Renal cortical epithelial cell (primary cell): ENCODE measurements at places on chromosomes 7 and 10.

DNA sequence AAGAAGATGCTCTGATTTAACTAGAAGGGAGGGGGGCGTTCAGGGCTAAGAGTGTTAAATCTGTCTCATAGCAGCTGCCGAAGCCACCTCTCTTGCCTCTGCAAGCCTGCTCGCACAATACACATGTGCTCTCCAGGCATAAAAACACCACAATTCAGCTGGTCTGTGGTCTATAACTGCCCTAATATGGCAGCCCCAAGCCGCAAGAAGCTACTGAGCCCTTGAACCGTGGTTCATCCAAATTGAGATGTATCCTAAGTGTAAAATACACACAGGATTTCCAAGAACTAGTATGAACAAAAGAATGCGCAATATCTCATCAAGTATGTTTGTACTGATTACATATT is 70.8 kb upstream of the FGFR2 start:
- DNase-seq, result no peak

GRCh38 chr10:107011105-107011504 is 153.4 kb downstream of the SORCS1 start:
- no peak for DNase-seq

GRCh38 chr10:29269486-29269885 is 19.4 kb upstream of the LYZL1 start:
- DNase-seq, result no peak

DNA sequence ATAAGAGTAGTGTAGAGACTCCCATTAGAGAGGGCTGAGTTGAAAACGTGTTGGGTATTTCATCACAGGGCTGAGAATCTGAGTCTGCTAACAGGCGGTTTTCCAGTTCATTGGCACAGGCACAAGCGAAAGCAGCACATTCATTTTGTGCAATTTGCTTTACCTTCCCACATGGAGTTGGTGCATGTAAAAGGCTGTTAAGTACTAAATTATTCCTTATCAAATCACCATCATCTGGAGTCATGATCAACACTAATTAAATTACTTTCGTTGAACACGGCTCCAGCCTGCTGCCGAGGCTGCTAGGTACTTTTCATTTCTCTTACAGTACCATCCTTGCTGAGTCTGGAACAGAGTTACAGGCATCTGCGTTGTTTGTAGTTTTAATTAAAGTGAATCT is 43.8 kb downstream of the ETV1 start:
- DNase-seq, result peak; percentile 84

GRCh38 chr10:120480065-120480600 is 23.1 kb downstream of the PLPP4 start:
- peak; percentile 47 for DNase-seq

GRCh38 chr10:37684765-37685164 is 172.6 kb downstream of the ZNF248 start:
- DNase-seq, result no peak

GRCh38 chr7:124422081-124422480 is 343.5 kb downstream of the GPR37 start:
- no peak for DNase-seq

GRCh38 chr10:6721480-6721879 is 141.4 kb upstream of the PRKCQ start:
- peak; percentile 93 for DNase-seq

DNA sequence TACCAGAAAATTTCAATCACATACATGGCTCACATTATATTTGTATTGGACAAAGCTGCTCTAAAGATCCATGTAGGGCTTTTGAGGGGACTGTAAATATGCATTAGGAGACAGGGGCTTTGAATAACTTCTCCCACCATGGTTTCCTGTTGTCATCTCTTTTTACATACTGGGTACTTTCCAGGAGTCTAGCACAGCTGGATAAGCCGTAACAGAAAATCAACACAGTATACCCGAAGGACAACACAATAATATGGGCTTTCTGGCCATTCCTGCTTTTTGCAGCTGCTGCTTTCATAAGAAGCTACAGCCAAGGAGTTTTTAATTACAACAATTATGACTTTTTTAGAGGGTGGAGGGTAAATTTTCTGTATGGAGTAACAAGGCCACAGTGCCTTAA is 63.4 kb upstream of the SRPK2 start:
- DNase-seq, result no peak

GRCh38 chr10:123009105-123009820 is 457 bp downstream of the ACADSB start:
- DNase-seq, result no peak

- DNase-seq, result no peak
Measured at GRCh38 chr10:38047666-38048065, 37.2 kb downstream of the ZNF33A start.

GRCh38 chr10:42850931-42851330 is 68.3 kb downstream of the BMS1 start:
- no peak for DNase-seq

DNA sequence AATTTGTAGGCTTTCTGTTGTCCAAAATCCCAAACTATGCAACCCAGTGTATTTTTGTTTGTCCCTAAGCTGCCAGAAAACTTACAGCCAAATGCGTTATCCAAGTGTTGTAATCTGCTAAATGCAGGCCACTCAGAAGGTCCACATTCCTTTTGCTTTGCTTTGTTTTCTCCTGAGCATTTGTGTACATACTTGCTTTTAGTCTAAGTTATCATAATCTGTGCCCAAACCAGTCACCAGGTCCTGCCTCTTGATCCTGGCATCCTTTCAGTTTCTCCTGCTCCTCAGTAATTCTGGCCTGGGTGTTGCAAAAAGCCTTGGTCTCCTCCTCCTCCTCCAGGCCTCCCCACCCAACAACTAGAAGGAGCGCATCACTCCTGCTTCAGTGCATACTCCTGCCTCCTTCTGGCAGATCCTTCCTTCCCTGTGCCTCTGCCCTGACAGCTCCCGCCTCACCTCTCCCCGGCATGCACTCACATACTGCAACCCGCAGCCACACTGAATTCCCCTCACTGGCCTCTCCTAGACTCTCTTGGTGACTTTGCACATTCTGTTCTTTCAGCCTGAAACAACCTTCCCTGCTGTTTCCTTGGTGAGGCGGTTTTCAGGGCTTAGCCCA is 2.3 kb downstream of the DENND2A start:
- DNase-seq, result no peak

DNA sequence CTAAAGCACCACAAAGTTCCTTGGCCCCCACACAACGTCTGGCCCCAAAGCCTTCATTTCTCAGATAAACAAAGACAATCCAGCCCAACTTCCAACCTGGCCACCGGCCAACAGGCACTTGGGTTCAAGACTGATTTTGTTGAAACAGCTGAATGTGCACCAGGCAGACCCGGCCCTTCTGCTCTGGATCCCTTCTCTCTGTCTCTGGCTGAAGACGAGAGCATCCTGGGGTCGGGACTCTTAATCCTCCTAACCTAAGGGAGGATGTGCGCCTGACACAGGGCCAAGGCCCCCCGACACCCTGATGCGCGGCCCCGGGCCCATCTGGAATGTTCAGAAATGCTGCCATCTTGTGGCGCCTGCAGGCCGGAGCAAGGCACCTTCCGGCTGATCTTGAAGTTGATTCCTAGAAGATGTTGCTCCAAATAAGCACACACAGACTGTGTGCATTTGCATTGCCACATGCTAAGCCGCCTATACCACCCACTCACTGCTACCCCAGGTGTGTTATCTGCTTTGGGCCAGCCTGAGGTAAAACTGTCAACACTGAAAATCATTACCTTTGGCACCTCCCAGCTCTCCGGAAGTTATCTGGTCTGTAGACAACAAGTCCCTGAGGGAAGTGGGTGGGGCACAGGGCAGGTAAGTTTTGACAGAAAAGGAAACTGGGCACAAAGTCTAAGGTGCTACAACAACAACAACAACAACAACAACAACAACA is 98.4 kb upstream of the HABP2 start:
- DNase-seq, result peak; percentile 21

- DNase-seq, result peak; percentile 91
Measured at GRCh38 chr10:103849880-103850571, 5.3 kb downstream of the SH3PXD2A start.

DNA sequence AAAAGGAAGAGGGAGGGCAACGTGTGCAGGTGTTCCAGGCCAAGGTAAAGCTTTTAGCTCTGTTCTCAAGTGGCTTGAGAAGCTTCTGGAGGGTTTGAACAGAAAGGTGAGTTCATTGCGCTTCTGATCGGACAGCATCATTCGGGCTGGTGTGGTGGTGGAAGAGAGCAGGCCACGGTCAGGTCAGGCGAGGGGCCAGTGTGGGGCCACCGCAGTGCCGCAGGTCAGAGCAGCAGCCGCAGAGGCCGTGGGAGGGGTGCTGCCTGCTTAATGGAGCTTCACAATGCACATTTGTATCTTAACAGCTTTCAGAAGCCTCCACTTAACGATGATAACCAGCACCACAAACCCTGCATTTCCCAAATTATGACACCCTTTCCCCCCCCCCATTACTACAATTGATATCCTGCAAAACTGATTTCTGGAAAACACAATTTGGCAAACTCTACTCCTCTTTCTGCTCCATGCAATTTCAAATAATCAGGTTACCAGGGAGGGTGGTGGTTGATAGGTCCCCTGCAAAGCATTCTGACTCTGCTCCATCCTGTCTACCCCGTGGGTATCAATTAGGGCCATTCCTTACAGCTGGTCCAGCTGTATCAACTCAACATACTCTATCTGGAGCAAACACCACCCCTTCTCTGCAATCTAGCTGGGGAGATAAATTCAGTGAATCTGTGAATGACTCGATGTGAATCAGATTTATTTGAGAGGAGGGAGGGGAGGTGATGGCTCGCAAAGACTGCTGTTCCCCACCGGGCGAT is 162.9 kb downstream of the ACTR3B start:
- DNase-seq, result no peak

GRCh38 chr7:148527717-148528168 is 62.8 kb upstream of the C7orf33 start:
- peak; percentile 79 for DNase-seq

DNA sequence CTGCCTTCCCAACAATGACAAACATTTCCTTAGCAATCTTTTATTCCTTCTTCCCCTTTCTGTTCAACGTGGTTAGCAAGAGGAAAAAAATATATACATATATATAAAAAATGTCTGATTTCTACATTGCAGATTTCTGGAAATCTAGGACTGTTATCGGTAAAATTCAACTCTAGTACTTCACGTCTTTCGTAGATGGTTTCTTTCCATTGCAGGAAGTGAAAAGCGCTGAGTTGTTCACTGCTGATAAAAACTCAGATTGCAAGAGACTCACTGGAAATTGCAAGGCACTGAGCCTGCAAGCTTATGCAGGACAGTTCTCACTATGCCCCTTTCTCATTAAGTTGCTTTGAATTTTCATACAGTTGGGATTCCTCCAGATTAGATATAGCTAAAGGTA is 23.9 kb downstream of the KIN start:
- DNase-seq, result no peak

- peak; percentile 66 for DNase-seq
Measured at GRCh38 chr10:109203646-109204353, 719.5 kb downstream of the XPNPEP1 start.

GRCh38 chr10:12750526-12751201 is 250.8 kb downstream of the CCDC3 start:
- DNase-seq, result no peak

DNA sequence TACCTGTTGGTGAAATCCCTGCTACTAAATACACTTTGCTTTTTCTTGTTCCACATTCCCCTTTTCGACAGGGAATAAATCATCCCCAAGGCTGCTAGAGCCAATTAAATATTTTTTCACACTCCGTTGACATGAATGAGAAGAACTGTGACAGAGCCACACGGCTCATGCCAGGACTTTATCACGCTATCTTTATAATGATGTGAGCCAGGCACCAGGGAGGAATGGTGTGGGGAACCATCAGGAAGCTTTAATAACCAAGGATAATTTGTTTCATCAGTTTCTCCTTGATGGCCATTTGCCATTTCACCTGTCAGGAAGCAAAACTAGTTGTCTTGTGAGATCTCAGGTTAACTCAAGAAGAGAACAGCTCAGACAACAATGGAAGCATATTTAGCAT is 193.0 kb upstream of the C7orf33 start:
- no peak for DNase-seq

DNA sequence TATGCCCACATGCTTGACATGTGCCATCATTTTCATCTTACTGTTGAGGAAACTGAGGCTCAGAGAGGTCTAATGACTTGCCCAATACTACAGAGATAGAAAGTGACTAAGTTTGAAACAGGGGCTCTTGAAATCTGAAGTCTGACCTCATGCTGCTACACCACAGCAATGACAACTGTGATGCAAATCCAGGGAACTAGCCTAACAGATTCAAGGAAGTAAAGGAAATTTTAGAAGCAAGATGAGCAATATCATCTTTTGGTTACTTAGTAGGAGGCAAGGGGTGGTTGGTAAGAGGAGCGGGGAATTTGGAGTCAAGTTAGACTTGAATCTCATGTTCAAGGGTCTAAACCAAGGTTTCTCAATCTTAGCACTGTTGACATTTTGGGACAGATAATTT is 26.3 kb upstream of the OSBPL3 start:
- no peak for DNase-seq

DNA sequence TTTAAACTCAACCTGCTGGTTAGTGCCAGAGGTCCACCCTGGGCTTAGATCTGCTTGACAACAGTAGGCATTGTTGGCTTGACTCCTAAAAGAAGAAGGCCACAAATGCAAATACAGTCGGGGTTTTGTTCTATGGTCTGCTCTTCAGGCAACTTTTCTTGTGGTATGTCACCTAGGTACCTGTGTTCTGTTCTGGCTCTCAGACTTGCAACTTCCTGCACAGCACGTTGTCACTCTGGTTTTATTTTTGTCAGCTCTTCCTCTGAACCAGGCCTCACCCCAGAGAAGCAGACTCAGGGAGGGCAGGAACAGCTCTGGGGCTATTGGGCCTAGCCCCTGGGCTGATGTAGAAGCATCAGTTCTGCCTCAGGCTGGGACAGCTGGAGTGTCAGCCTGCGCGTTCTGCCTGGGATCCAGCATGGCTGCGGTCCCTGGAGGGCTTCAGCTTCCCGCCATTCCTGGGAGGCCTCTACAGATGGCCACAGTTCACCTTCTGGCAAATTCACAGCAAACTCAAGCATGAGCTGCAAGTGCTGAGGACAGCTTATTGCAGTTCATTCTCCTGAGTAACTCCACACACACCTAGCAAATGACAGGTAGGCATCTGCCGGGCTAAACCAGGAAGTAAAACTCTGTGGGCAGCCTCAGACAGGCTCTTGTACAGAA is 11.0 kb upstream of the PDCD4 start:
- DNase-seq, result no peak

DNA sequence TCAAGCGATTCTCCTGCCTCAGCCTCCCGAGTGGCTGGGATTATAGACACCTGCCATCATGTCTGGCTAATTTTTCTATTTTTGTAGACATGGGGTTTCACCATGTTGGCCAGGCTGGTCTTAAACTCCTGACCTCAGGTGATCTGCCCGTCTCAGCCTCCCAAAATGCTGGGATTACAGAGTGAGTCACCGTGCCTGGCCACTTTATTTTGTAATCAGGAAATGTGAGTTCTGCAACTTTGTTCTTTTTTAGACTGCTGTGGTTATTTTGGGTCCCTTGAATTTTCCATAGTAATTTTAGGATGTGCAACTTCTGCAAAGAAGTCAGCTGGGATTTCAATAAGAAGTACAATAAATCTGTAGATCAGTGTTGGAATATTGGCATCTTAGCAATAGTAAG is 96.8 kb downstream of the CYTH3 start:
- peak; percentile 64 for DNase-seq

DNA sequence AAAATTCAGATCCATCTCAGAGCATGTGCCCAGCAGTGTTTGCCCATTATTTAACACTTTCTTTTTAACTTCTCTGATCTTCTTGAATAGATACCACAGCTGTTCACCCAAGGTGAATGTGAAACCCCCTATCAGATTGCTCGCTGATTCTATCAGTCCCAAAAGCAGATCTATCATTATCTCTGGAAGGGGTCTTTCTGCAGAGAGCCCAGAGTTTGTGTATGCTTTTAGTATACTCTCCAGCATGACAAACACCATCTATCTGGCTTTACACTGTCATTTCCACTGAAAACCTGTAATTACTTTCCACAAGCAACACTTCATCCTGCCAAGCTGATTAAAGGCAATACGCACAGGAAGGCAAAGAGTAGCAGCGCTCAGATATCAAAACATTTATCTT is 168.2 kb downstream of the CACNA2D1 start:
- DNase-seq, result no peak
